ENCODE measurements at places on chromosomes 11 and 22.

DNA sequence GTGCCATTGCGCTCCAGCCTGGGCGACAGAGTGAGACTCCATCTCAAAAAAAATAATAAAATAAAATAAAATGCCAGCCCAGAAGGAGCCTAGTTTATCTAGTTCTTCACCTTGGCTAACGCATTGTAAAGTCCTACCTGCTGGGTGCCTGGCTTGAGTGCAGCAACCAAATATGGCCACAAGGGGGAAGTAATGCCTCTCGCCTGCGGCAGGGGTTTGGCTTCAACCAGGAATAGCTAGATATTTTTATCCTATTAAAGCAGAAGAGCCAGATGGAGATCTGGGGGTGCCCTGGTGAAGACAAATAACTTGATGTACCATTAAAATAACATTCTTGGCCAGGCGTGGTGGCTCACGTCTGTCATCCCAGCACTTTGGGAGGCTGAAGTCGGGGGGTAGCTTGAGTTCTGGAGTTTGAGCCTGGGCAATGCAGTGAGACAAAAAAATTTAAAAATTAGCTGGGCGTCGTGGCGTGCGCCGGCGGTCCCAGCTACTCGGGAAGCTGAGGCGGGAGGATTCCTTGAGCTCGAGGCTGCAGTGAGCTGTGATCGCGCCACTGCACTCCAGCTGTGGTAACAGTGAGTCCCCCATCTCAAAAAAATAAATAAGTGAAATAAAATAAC lies 20.6 kb upstream of the PLEKHB1 start:
- DNase-seq, result peak; percentile 58

DNA sequence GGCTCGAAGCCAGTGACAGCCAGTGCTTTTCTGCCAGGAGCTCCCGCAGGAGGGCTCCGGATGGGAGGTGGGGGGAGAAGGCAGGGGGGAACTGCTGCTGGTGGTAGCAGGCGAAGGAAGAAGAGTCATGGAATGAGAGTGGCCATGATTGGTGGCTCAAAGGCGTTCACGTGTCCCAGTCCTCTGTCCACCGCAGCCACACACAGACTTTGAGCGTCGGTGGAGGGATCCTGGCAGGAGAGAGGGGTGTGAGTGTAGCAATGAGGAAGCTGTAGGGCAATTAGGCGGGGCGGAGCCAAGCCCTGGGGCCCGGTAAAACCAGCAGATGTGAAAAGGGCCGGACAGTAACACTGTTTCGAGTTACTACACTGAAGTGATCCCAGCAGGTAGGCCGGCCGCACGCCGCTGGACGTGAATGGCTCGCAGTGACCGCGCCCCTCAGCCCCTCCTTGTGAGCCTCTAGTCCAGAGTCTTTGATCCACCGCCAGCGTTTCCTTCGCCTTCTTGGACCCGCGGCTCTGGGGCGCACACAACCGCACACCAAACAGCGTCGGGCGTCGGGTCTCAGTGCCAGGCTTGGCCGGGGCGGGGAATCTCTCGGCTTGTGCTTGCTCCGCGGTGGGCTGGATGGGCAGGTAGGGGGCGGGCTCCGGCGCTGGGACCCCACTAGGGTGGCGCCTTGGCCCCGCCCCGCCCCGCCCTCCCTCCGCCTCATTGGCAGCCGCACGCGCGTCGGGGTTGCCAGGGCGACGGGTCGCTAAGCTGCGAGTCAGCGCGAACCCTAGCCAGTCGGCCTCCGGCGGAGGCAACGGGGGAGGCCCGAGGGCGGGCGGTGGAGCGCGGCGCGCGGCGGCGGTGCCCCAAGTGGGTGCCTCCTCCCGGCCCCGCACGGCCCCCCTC lies at the start of gene LRRC10B:
LRRC10B (plus strand) TSS at position 788 of the 900 bp plus-strand sequence. CDS start 250 bp downstream, outside the sequence.
- peak; percentile 37 for DNase-seq

DNA sequence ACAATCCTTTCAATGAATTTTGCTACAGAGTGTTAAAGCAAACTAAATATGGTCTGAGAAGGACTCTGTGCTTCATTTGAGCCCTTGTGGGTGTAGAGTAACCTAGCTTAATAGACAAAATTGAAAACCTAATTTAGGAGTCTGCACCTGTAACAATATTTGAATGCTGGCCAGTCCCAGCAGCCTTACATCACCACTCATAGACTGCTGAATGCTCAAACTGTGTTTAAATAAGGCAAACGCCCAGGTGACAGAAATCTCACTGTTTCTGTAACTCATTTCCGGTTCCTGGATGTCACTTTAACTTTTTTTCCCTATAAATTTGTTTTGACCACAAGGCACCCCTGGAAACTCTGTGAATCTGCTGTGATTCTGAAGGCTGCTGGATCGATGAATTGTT lies 45.5 kb upstream of the GLYATL1B start:
- DNase-seq, result no peak

DNA sequence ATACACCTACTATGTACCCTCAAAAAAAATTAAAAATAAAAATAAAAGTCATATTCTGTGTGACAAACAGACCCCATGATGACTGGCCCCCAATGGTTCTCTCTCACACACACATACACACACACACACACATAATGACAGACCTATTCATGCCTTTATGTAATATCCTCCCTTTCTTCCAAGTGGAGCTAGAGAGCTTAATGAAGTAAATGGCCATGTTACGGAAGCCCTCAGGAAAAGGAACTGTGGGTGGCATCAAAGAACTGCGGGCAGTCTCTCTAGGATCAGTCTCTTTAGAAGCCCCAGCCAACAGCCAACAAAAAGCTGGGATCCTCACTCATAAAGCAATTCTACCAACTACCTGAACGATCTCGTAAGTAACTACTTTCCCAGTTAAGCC lies 125.5 kb downstream of the SIK3 start:
- DNase-seq, result no peak

- no peak for DNase-seq
These were observed 1.9 kb downstream of the RHBDD3 start for GRCh38 chr22:29265929-29266328.

- no peak for DNase-seq
These were observed 12.2 kb downstream of the MPPED2 start for GRCh38 chr11:30573951-30574350.

GRCh38 chr22:19808873-19809478 lies 45.7 kb downstream of the GNB1L start:
- no peak for DNase-seq

GRCh38 chr11:8823174-8823742 lies 87.7 kb upstream of the AKIP1 start:
- DNase-seq, result no peak

DNA sequence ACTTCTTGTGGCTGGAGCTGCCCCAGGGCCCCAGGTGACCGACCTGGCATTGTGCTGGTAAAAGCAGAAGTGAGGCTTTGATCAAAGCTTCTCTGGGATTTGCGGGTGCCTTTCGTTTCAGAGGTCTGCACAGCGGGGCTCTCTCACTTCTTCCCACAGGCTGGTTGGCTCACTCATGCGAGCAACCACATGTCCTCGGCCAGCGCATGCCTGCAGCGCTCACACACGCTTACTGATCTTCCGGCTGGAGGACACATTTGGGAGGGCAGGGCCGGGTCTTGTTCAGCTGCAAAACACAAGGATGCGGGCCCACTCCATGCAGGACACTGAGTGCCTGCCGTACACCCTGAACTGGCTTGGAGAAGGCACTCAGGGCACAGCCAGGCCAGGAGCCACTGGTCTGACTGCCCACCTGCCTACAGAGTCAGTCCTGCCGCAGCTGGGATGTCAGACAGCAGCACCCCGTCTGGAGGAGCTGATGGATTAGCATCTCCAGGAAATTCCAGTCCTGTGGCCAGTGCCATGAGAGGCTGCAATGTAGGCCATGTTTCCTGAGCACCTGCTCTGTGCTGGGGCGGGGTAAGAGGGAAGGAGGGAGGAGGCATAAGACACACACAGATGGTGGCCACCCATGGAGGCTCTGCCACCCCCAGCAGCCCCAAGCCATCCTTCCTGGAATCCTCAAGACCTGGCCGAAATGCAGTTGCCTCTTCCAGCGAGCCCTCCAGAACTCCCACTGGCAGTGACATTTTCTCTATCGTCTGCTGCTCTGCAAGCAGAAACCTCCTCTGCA lies 1383.2 kb downstream of the BRD1 start:
- no peak for DNase-seq

- DNase-seq, result no peak
These were observed 84.4 kb upstream of the TENM4 start for GRCh38 chr11:79525257-79525656.

GRCh38 chr11:130555251-130555841 lies 106.9 kb downstream of the ADAMTS15 start:
- DNase-seq, result no peak

DNA sequence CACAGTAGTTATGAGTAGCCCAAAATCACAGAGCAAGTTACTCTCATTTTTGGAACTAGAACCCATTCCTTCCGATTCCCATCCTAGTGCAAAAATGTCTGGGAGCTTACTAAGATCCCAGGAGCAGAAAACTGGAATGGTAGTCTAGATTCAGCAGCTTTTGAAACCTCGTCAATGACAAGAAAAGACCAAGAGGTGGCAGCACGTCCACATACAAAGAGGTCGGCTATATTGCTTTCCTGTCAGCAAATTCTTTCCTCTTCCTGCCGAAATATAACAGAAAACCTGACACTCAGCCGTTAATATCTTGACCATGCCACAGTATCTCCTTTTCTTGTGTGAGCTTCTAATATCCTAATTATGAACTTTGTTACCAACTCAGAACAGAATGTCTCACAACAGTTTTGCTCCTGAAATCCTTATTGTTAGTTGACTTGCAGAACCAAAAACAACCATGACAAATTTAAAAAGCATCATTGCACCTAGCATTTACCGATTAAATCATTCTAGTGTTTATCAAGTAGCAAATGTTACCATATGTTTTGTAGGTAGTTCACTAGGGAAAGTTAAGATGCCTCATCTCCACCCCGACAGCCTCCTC lies 92.8 kb upstream of the OR9G4 start:
- no peak for DNase-seq

- DNase-seq, result no peak
These were observed 38.6 kb upstream of the RBFOX2 start for GRCh38 chr22:36067235-36067558.

DNA sequence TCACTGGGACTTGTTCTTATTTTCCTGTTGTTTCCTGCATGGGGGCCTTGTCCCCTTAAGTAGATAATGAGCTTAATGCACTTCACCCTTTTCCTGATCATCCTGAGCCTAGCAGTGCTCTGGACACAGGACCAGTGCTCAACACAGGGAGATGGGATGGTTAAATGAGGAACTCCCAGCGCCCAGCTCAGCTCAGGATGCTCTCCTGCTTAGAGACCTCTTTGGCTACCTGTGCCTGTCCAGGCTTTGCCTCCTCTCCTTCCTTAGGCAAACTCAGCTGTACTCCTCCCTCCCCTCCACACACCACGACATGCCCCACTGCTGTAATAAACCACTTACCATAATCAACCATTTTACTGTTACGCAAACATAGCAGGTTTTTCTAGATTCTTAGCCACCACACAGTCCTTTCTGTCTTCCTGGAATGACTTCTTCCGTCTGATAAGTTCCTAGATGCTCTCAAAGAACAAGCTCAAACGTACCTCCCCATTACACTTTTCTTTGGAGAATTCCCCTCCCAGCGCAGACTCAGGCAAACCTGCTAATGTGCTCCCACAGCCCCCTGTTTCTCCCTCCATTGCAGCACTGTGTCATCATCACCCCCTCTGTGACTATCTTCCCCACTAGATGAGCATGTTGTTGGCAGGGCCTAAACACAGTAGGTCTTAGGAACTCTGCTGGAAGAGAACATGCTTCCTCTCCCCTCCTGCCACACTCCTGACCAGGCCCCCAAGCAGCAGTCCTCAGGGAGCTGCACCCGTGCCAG lies 113.6 kb downstream of the MICAL2 start:
- DNase-seq, result no peak

DNA sequence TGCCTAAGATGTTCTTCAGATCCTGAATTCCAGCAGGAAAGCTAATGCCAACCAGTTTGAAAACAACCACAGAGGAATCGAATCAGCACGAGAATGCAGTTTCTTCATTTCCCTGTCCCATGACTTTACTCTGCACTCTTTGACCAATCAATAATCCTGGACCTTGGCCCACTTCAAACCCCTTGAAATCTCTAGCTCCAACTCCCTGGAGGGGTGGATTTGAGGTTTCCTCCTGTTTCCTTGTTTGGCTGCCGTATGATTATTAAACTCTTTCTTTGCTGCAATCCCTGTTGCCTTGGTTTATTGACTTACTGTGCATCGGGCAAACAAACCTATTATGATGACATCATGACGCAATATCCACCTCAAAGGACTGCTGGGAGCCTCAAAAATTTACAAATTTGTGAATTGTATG lies 109.3 kb downstream of the FBXO7 start:
- no peak for DNase-seq

DNA sequence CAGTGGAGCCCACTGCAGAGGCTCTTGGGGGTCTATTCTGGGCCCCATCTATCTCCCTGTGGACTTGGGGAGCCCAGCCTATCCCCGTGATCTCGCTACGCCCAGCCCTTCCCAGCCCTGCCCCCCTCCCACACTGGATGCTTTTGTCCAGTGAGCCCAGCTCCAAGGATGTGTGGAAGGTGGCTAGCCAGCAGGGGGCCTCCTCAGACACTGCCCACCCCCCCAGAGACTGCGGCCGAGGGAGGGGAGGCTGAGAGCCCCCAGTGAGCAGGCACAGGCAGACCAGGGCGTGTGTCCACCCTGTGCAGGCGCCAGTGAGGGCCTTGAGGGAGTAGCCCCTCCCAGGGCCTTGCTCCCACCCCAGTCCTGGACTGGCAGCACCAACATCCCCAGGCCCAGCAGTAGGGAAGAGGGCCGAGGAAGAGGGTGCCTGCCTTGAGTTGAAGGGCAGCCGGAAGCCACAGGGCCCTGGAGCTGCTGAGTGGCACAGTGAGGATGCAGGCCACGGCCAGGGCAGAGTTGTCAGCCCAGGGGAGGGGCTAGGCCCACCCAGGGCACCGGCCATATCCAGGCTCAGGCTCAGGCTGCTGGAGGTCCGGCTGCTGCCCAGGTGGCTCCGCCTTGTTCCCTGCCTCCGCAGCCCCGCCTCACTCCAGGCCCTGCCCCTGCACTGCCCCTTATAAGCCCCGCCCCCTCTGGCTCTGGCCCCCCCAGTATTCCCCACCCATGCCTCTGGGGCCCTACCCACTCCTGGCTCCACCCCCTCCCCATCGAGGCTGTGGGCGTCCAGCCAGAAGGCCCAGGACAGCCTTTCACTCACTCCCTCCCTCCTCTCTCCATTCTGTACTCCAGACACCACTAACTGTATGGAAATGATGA lies 28.0 kb downstream of the MOB2 start:
- DNase-seq, result no peak

GRCh38 chr11:134578807-134579723 lies 167.0 kb upstream of the B3GAT1 start:
- DNase-seq, result no peak

DNA sequence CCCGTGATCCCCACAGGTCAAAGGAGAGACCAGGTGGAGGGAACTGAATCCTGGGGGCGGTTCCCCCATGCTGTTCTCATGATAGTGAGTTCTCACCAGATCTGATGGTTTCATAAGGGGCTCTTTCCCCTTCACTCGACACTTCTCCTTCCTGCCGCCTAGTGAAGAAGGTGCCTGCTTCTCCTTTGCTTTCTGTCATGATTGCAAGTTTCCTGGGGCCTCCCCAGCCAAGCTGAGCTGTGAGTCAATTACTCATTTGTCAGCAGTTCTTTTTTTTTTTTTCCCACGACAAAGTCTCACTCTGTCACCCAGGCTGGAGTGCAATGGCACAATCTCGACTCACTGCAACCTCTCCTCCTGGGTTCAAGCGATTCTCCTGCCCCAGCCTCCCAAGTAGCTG lies 1530.4 kb downstream of the BRD1 start:
- DNase-seq, result no peak
